DMS53 (cell line): ENCODE measurements at places on chromosomes 2 and 18.

- DNase-seq: no peak
Measured at GRCh38 chr2:132252191-132252893, 90.6 kb upstream of the ANKRD30BL start.

- DNase-seq: peak; percentile 46
Measured at GRCh38 chr2:138500592-138501424, 762 bp upstream of the SPOPL start.

- no peak for DNase-seq
Measured at GRCh38 chr2:136347981-136348380, 230.0 kb upstream of the CXCR4 start.

DNA sequence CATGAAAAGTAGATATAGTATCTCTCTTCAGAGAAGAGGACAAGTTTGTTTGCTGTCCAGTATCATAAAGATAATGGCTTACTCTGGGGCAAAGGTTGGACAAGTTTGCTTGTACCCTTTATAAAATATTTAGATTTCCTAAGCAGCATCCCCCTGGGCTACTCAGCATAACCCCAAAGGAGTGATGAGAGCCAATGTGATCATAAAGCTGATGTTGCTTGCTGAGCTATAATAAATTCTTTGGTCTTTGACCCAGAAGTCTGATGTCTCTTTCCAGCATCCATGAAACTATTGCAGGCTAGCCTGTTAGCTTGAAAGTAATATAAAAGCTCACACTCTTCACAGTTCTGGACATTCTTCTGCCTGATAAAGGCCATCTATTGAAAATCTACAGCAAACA is 138.3 kb upstream of the STON1 start:
- no peak for DNase-seq

GRCh38 chr18:35345460-35345921 is 1.3 kb upstream of the ZNF24 start:
- DNase-seq: peak; percentile 97

DNA sequence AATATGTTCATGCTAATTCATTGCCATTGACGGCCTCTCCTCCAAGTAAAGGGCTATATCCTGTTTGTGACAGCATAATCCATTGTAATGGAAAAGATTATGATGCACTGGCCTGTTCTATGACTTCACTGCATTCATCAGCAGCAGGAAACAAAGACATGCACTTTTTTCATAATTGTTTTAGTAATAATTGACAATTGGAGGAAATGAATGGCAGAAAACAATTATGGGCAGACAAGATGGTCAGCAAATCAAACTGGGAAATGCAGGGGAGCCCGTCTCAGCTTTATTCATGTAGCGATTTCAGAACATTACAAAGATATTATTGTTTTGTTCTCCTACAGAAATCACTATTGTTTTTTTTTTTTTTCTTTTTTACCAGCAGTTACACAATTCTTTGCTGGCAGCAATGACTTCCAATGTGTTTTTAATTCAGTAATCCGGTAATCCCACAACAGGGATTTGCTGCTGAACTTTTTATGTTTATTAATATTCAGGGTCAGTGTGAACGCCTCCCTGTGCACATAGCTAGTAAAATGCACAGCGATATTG is 33.8 kb upstream of the RASGRP3 start:
- no peak for DNase-seq

GRCh38 chr2:60492548-60492947 is 60.9 kb downstream of the BCL11A start:
- DNase-seq: no peak
